Stimulated activated CD4-positive, alpha-beta T cell treated with anti-CD3 and anti-CD28 coated beads, Interleukin-4, amount 100 ng/mL, for 4 hours (primary cell): ENCODE measurements at places on chromosomes 3 and 15.

DNA sequence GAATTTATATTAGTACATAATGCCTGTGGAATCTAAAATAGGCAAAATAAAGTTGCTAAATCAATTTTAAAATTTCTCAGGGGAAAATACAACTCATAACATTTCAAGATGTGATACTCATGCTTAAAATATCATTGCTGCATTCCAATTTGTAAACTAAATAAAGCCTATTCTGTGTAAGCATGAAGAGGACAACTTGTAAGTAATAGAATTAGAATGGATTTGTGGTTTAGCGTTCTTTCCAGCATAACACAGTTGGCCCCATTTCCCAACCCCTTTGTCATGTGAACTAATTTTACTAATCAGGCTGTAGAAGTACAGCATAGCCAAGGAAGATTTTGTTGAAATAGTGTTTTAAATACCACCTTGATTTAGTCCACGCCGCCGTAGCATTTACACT lies 437.2 kb downstream of the SI start:
- no peak for DNase-seq

GRCh38 chr15:35477312-35478262 lies 68.4 kb downstream of the DPH6 start:
- no peak for DNase-seq

- DNase-seq, result no peak
Observed at GRCh38 chr3:11220230-11220629, 52.0 kb upstream of the ATG7 start.

DNA sequence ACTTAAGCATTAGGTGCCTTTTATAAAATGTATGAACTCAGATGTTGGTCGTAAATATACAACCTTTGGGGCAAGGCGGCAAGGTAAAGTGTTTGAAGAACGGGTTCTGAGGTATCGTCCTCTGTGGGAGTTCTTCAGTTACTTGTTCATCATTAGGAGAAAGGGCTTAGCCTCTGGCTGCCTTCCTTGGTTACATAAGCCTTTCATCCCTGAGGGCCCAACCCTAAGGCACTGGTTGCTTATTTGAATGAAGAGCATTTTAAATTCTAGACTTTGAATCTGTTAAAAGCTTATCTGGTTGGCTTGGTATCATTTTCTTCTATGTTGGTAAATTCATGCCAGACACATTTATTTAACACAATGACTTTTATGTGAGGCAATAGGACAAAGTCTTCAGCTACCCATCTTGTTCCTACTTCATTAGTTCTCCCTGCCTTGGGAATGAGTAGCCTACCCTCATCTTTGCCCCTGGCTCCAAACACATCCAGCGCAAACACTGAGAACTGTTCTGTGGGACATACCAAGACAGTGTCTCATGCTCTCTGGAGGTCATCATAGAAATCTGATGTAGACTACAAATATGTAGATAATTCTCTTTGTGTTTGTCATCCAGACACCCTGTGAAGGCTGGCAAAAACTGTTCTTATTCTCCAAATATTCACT lies 12.4 kb upstream of the CCDC80 start:
- no peak for DNase-seq

GRCh38 chr3:149315694-149316093 lies 17.7 kb downstream of the TM4SF18 start:
- no peak for DNase-seq

DNA sequence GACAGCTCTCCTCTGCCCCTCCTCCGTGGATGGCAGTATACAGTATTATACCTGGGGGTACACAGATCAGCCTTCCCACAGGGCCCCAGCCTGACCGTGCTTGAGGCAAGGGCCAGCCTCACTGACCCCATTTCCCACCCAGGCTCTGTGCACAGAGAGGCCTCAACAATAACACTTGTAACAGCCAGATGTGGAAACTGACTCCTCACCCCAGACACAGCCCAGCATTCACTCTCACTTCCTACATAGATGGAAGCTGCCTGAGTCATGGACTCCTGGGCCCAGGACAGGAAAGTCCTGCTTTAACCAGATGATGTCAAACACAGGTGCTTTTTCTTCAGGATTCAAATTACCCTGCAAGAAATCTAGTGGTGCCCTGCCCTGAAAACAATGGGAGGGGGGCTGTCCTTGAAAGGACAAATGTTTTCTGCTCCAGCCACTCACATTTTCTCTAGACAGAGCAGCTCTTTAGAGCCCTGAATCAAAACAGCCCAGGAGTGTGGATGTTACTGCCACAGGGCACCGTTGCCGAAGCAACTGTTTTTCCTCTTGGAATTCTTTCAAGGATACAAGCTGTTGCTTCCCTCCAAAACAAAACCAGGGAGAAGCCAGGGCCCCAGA lies 16.4 kb downstream of the CCDC12 start:
- DNase-seq, result no peak

DNA sequence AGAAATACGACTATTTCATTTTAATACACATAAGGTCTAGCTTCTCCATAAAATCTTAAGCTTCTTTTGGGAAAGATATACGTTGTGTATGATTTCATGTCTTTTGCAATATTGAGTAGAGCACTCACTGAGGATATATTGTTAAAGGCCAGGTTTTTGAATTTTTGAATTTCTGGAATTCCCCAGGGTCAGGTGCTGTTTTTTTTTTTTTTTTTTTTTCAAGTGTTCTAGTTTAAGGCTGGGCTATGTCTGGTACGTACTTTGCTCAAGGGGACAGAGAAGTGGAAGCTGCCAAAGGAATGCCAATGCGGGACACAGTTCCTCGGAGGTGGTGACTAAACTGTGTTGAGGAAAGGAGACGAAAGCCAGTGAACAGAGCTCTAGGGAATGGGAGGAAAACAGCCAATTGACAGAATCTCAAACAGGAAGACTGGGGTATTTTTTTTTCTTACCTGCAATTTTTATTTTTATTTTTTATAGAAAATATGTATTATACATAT lies 510.5 kb upstream of the CBLB start:
- no peak for DNase-seq
